Bone marrow (tissue), 2 donors: ENCODE measurements at places on chromosomes 1 and 21.

GRCh38 chr1:165635329-165635728 is 4.3 kb downstream of the MGST3 start:
- DNase-seq = no peak

- no peak for DNase-seq
These were observed 1.0 kb upstream of the EXO1 start for GRCh38 chr1:241846862-241847539.

- DNase-seq = no peak
These were observed 39.1 kb upstream of the CDC42BPA start for GRCh38 chr1:227357171-227357926.

DNA sequence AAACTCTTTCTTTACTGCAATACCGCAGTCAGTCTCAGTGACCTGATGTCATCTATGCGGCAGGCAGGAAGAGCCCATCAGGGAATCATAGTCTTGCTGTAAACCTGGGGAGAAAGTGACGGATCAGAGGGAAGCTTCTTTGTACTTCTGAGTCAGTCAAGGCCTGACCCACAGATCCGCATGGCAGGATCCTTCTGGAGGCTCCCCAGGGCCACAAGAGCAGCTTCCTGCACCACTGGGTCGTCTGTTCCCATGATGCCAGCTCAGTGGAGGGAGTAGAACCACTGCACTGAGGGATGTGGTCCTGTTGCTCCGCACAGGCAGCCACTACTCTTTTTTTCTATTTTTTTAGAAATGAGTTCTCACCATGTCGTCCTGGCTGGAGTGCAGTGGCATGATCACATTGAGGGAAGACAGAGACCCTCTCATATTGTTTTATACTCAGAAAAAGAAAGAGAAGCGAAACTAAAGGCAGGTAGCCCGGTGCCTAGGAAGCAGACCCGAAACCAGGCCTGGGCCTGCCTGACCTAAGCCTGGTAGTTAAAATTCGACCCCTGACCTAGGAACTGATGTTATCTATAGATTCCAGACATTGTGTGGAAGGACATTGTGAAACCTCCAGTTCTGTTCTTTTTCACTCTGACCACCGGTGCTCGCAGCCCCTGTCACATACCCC is 6.3 kb upstream of the ERVH48-1 start:
- DNase-seq = no peak

GRCh38 chr1:112461200-112461871 is 47.4 kb upstream of the WNT2B start:
- DNase-seq = no peak

- no peak for DNase-seq
These were observed 14.2 kb downstream of the ALX3 start for GRCh38 chr1:110056285-110056683.

DNA sequence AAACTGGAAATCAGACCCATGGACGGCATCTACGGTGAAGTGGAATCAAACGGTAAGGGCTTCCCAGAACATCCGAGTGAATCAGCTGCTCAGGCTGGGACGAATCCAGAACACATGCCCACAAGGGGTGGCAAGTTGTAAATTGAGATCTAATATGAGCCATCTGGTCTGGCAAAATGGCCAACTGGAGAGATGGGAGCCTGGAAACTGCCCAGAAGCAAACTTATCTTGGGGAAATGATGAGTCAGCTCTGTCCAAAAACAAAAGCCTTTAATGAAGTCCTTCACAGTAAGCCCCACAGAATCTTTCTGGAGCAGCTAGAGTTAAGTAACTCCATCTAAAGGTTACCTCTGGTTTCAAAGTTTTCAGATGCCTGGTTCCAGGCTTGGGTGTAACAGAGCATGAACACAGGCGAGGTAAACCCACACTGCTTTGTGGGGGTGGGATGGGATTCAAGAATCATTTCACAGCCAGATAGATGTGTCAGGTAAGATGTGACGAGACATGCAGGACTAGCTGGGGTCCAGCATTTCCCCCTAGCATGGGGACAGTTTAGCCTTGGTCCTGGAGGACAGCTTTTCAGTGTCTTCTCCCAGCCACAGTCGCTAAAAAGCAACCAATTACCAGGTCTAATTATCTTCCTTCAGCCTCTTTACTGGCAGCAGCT is 10.5 kb upstream of the SRP9 start:
- no peak for DNase-seq

- DNase-seq = no peak
These were observed 323.3 kb upstream of the DEPDC1 start for GRCh38 chr1:68820151-68820550.

DNA sequence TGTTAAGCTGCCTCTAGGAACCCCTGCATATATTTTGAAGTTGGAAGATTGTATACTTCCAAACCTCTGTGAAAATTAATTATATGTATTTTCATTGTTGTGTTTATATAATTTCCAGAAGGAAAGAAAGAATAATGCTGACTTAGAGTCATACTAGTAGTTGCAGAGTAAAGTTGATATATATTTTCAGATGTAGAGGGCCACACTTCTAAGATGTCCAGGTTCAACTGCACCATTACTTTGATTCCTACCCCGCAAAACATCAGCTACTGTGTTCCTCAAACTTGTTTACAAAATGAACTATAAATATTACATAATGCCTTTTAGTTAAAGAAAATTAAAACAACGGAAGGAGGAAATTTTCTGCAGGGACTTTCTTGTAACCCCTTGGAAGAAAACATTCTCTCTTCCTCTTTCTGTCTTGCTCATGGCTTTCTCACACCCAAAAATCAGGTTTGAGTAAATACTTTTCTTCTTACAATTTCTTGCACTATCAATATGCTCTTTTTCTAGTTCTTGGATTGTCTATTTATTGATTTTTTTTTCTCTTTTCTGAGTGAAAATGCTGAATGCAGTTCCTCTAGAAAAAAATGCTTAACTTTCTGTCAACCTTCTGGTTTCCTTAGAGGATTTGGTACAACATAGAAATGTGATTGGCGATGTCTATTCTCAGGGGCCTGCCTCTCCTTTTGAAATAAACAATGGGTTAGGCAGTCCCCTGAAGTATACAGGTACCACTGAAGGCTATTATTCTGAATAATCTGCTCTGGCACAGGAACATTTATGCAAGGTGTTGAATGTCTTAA is 867.8 kb downstream of the TTLL7 start:
- DNase-seq = no peak

GRCh38 chr1:24954631-24955030 is 24.6 kb upstream of the RUNX3 start:
- DNase-seq = no peak

- DNase-seq = no peak
These were observed 143.6 kb upstream of the RAB4A start for GRCh38 chr1:229127301-229127700.

GRCh38 chr1:9652379-9653209 is 1.1 kb downstream of the PIK3CD start:
- DNase-seq = no peak

DNA sequence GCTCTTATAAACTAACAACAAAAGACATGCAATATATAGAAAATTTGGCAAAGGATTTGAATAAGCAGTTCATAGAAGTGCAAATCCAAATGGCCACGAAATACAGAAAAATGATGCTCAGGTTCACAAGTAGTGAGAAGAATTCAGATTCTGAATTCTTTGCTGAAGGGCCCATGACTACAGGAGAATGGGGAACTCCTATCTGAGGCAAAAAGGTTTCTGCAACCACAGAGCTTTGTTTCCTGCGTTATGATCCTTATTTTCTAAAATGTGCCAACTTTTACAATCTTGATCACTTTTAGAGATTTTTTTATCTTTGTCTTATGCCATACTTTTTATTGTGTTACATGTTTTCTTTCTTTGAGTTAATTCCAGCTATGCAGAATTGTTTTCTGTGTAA is 91.3 kb downstream of the ITSN1 start:
- DNase-seq = no peak

DNA sequence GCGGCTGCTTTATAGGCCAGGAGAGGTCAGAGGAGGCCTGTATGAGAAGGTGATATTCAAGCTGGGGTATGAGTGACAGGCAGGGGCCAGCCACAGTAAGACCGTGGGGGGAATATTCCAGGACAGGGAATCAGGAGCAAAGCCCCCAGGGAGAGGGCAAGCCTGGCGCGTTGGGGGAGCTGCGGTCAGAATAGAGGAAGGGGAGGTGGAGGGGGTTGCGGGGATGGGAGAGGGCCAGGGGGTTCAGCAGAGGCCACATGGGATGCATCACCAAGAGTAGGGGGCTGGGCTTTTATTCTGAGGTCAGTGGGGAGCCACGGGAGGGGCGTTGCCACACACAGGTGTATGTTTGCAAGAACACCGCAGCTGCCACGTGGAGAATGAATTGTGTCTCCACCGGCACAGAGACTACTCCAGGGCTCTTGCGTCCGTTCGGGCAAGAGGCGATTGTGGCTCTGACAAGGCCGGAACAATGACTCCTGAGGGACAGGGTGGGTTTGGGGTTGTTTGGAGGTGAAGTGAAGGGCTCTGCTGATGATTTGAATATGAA is 84.7 kb upstream of the VAMP3 start:
- no peak for DNase-seq

- DNase-seq = no peak
These were observed 486.9 kb upstream of the NCAM2 start for GRCh38 chr21:20511216-20511880.

- DNase-seq = no peak
These were observed 382 bp downstream of the TRMT1L start for GRCh38 chr1:185156288-185156853.

GRCh38 chr1:40122855-40123254 is 25.8 kb upstream of the PPT1 start:
- no peak for DNase-seq

- no peak for DNase-seq
These were observed 202.5 kb downstream of the TTLL7 start for GRCh38 chr1:83796409-83796808.

DNA sequence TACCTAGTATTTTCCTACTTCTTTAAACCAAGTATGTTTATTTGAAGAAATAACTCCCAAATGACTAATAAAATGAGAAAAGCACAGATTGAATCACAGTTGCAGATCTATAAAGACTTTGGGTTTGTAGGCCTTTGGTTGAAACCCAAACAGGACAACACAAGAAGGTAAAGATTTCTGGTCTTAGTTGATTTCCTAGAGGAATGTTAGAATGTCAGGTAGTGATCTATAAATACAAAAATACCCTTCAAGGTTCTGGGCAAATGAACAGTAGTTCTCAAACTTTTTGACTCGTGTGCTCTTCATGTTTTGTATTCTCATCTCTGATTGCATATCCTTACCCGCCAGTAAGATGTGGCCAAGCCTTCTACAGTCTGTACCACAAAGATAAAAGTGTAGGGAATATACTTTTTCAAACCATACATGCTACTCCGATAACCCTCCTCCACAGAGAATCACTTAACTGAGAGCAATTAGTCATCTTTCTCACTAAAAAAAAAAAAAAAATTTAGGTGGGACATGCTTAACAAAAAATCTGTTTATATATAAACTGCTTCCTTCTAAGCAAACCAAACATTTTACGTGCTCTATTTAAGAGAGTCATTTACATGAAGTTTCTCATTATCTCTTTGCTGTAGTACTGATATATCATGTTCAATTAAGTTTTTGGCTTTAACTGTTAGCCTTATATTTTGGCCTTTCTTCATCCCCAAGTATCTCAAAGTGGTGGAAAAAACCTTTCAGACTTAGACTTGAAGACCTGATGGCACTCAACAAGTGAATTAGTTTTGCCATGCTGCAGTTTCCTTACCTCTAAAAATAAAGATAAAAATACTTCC is 36.0 kb downstream of the CNIH4 start:
- DNase-seq = no peak

DNA sequence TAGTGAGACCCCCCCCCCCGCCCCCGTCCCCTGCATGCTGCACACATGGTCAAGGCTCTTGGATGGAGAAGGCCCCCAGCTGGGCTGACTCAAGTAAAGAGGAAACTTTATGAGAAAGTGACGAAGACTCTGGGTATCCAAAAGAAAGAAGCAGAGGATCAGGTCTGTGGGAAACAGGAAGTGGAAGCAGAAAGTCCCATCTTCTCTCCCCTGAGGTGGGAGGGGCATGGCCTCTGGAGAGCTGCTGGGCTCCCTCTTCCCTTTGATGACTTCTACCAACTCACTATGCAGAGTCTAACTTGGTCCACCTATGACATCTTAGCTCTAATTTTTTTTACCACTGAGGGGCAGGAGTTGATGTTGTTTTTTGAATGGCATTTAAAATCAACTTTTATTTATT is 42.7 kb upstream of the LIN9 start:
- DNase-seq = no peak

DNA sequence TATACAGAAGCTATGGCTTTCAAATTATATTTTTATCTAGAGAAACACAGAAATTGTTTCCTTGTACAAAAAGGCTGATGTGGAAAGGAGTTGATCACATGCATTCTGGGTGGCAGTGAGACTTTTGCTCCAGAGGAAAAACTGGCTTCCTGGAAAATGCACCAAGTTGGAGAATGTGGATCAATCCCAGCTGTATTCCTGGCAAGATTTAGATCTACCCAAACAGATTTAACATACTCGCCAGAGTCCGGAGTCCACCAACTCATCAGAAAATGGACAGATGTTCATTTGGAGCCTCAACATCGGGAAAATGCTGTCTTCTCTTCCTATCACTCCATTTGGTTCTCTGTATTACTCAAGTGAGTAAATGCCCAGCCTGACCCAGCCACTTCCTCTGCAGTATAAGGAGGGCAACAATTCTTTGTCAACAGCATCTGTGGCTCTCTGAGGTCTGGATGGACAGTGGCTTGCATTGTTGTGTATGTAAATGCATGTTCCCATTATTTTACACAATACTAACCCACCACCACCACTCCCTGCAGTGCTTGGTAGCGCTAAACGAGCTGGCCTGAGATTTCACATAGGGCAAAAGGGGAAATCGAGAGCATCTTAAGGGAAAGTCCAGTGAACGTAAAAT is 226.2 kb upstream of the IRF2BP2 start:
- no peak for DNase-seq

GRCh38 chr1:7495962-7496361 is 275.1 kb upstream of the VAMP3 start:
- no peak for DNase-seq

DNA sequence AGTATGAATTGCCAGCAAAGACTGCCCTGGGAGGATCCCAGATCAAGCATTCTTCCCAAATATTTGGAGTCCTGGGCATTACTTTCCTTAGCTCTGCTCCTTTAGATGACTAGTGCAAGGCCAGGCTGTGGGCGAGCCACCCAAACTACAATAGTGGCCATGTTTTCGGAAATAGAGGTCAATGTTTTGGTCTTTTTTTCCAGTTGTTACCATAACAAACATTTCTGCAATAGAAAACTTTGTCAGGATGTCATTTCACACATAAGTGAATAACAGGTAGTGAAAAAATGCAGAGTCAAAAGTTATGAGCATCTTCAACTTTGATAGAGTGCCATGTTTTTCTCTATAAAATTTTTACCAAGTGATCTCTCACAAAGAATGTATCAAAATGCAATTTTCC is 25.2 kb upstream of the OR10J4 start:
- DNase-seq = no peak

- DNase-seq = no peak
These were observed 125.4 kb upstream of the DAB1 start for GRCh38 chr1:57549300-57549699.
